ENCODE measurements at places on chromosomes 3 and 15.

DNA sequence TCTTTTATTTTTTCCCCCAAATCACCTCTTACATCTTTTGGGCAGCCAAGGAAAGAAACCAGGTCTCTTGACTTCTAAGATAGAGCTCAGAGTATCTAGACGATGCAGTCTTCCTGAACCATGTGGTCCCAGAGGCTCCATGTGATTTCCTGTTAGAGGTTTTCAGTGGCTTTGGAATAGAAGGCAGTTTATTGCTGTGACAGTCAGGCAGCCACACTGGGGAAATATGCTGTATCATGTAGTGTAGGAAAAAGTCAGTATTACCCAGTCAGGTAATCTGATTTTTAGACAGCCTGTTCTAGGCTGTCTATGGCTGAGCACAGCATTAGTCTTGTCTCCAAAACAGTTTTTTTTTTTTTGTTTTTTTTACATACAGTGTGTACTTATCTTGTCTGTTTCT, 294.3 kb downstream of the THSD4 start:
- DNase-seq = no peak

GRCh38 chr3:133930341-133930933, 34.8 kb upstream of the RAB6B start:
- DNase-seq = no peak

GRCh38 chr15:91925794-91926193, 72.3 kb downstream of the SLCO3A1 start:
- no peak for DNase-seq

- DNase-seq = no peak
These were observed 177.8 kb downstream of the SERPINI1 start for GRCh38 chr3:167913219-167913835.

- no peak for DNase-seq
These were observed 308.1 kb upstream of the COL8A1 start for GRCh38 chr3:99330281-99330680.

DNA sequence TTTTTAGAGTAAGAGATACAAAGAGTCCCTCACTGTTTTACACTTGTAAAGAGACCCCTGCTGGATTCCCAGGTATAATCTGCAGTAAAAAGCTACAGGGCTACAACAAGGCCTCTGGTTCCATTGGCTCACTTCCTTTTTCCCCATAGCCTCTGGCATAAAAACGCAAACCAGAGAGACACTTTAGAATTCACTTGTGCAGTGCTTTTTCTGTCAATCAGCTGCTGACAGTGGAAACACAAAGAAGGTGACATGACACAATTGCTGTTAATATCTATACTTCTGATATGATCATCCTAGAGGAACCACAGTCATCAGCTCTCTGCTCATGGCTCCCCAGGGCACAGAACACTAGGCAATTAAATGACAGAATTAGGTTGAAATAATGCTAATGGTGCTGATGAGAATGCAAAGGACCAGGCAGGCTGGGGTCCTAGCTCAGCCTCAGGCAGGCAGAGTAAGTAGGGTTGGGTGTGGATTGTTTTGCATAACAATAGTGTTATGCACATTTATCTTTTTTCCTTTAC, 667.9 kb upstream of the CFAP20DC start:
- no peak for DNase-seq

- DNase-seq = no peak
These were observed 101.2 kb upstream of the WNT5A start for GRCh38 chr3:55588146-55588765.

GRCh38 chr15:88803241-88803919, at the start of gene ACAN:
TSS of gene ACAN (plus strand) at chr15:88803436. CDS start at chr15:88836207, 32,771 bp downstream.
- DNase-seq = no peak

DNA sequence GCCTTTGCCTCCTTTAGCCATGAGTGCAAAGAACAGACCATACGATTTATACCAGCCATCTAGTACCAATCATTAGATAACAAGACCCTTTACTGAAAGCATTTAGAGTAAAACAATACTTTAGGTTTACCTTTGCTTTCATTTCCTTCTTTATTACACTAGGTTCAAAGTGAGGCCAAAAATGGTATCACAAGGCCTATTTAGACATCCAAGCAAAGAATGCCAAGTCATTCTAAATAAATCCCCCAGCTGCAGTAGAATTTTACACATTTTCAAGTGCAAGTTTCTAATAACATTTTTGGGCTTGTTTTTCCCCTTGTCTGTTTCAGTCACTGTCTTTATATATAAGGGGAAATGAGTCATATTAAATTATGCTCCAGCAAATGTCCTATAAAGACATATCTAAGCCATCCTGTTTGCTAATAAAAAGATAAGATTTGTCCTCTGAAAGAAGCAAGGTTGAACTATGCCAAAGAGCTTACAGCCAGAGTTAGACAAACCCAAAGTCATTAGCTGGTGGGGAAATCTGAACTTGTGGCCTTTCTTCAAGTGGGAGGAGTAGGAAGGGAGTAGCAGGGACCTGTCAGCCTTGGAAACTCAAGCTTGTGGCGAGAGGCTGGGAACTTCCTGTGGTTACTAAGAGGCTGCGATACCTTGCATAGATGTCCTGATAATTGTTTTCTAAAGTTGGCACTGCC, 232.7 kb downstream of the MECOM start:
- no peak for DNase-seq

DNA sequence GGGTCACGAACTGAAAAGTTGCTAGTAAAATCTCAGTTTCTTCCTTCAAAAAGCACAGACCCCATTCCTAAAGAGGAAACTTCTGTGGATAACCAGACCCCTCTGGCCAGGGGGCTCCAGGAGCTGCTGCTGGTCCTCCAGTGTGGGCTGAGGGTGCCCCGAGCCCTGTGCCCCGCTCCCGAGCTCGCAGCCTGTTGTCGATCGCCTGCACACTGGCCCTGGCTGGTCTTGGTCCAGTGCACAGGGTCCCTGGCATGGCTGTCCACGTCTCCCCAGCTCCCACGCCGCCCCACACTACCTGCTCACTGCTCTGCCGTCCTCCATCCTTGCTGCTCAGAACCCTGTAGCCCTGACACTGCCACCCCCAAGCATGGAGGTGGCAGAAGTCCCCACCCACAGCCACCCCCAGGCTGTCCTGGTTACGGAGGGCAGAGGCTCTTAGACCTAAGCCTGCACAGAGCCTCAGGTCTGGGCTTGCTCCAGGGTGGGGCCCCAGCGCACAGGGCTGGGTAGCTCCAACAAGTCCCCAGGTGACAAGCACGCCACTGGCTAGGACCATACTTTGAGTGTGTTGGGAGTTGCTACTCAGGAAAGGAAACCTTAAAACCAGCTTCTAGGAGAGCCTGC, 87.0 kb downstream of the PLXNA1 start:
- no peak for DNase-seq

DNA sequence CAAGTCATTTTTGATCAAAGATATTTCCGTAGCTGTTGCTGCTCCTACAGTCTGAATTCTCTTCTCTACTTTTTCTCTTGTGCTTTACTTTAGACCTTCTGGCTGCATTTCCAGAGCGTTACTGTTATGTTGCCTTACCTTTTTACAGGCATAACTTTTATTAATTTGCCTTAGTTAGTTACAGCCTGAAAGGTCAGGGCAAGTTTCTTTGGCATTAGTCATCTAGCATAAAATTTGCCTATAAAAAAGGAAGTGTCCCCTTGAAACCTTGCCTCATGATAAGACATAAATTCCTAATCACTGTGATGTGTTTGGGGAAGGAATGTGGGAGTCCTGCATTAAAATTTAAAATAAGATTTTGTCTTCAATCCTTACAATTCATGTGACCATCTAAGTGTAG, 618.5 kb downstream of the NR2F2 start:
- no peak for DNase-seq

DNA sequence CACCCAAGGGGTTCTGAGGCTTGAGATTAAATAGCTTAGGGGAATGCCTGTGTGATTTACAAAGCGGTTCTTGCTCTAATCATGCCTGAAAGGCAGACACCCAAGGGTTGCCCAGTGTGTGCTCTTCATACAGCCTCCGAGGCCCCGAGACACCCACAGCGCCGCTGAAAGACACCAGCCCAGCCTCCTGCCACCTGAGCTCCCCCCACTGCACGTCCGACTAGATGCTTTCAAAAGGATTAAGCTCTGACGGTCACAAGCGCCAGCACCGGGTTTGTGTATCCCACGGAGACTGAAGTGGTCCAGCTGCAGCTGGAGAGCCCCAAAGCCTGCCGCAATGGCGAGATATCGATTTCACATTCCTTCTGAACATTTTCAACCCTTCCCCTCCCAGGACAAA, 50.3 kb downstream of the SPATA12 start:
- DNase-seq = no peak

DNA sequence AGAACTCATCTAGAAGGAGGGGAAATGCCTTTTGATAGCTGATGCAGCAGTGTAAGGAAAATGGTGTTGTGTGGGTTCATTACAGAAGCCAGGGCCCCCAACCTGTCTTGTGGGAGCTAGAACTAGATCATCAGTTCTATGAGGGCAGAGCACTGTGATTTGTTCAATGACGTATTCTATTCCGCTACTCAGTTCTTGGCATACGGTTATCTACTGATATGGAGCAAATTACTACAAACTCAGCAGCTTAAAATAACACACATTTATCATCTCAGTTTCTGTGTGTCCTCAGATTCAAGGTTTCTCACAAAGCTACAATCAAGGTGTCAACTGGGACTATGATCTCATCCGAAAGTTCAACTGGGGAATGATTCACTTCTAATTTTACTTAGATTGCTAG, 250.5 kb downstream of the FEZF2 start:
- DNase-seq = no peak

- no peak for DNase-seq
These were observed 379.3 kb upstream of the CBLB start for GRCh38 chr3:106247902-106248684.

GRCh38 chr3:16898595-16899395, 14.0 kb downstream of the PLCL2 start:
- DNase-seq = no peak

DNA sequence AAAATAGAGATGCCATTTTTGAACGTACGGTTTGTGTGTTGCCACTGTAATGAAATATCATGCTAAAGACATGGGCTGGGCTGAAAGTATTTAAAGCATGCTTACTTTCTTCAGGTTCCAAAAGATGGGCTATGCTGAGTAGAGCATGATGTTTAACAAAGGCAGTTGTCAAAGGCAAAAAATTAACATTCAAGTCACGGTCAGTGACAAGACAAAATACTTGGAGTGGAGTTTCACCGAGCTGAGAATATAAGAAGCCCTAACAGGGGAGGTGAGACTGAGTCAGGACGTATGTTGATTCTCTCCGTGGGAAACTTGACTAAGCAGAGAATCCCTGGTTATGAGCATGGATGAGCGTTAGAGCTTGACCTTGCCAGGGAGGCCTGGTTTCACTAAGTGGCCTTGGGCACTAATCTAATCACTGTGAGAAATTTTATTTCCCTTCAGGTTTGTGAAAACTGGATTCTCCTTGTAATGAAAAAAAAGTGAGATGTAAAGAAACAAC, 218.2 kb upstream of the ADAMTS9 start:
- DNase-seq = no peak

GRCh38 chr15:73930371-73930770, 4.1 kb downstream of the LOXL1 start:
- no peak for DNase-seq

DNA sequence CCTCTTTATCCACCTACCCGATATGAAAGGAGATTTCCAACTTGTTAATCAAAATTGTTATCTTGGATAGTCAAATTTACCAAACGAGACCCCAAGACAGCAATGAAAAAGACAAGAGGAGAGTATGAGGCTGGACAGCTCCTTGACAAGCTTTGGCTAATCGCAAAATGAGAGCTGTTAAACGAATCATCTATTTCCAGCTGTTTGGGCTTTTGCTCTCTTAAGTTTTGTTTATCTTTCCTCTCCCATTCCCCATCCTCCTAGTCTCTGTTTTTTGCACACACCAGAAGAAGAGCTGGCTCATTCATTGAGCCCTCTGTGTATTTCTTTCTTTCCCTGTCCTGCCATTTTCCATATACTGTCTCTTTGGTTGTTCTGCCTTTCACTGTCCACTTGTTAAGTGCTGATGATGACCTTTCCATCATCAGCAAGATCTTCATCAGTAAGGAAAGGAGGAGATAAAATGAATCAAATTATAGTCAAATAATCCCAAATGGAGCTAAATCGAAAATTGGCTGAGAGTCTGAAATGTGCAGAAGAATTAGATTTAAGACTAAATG, 161.6 kb downstream of the SLC9A9 start:
- no peak for DNase-seq

- DNase-seq = no peak
These were observed 114.5 kb downstream of the FMN1 start for GRCh38 chr15:33080006-33080405.

DNA sequence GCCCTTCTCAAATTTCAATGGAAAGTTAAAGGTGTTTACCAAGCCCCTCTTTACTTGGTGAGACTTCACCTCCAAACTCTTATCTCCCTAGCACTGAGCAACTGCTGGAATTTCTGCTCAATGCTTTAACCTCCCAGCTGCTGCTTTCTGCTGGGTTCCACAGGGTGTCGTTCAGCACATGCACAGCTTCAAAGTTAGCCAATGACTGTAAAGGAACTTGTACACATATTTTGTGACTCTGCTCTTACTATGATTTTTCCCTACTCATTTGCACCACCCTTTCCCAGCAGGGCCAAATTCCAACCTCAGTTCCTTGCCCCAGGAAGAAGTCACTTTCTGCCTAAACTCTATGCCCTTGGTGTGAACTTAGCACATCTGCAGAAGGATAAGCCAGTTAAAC, 89.7 kb downstream of the ULK4 start:
- no peak for DNase-seq

- no peak for DNase-seq
These were observed 9.5 kb upstream of the APBA2 start for GRCh38 chr15:28876131-28876844.

GRCh38 chr3:179872842-179873241, 163.9 kb downstream of the PEX5L start:
- DNase-seq = no peak

GRCh38 chr3:138463724-138464490, 29.5 kb downstream of the ESYT3 start:
- no peak for DNase-seq

DNA sequence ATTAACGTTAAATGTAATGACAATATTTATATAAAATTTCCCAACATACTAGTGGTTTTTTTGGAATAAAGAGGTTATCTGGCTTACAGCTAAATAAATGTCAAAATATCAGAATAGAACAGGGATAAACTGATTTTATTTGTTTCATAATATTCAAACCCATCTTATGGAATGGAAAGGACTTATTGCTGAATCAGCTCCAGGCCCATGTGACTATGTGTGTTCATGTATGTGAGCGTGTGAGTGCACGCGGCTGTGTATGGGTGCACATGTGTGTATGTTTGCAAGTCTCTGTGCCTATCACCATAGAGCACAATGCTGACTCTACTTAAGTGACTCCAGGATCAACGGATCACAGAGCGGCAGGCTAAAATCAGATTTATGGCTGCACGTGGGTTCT, 392.3 kb upstream of the GRM7 start:
- no peak for DNase-seq

- DNase-seq = no peak
These were observed 29.6 kb downstream of the UMPS start for GRCh38 chr3:124759666-124760401.

Data from mesothelial cell of epicardium (in vitro differentiated cells).